Activated naive CD8-positive, alpha-beta T cell treated with anti-CD3 and anti-CD28 coated beads for 36 hours (primary cell): ENCODE measurements at places on chromosomes 12 and 14. TPM values are rescaled to one million over a fixed set of nuclear protein-coding genes. Genes with fewer than 3 reads are reported as not detected.

The WSCD2 gene
- total RNA-seq: not detected

The KIF5A gene
- 1.7 TPM for total RNA-seq

GRCh38 chr12:104355630-104356029 lies 52.1 kb downstream of the EID3 start:
- peaks cover 11% of the 10 kb centered on the region for H3K36me3 ChIP-seq
- H3K27ac ChIP-seq: no peak overlapping the region
- no peak for DNase-seq
- H3K27me3 ChIP-seq: no peaks in the 10 kb centered on the region
- peaks cover 7% of the 10 kb centered on the region for H3K4me1 ChIP-seq

- H3K27ac ChIP-seq: no peak overlapping the region
- H3K4me3 ChIP-seq: no peak overlapping the region
- DNase-seq: no peak
- no peaks in the 10 kb centered on the region for H3K27me3 ChIP-seq
- peaks cover 6% of the 10 kb centered on the region for H3K4me1 ChIP-seq
- no peaks in the 10 kb centered on the region for H3K36me3 ChIP-seq
Observed at GRCh38 chr12:51669996-51670395, 79.0 kb downstream of the SCN8A start.

GRCh38 chr12:8455727-8456360 lies at the start of gene CLEC6A:
CLEC6A (plus strand) TSS chr12:8455962; CDS start chr12:8456112, 150 bp downstream.
- no peak within 1 kb of the TSS for H3K27ac ChIP-seq
- H3K4me3 ChIP-seq: no peak within 1 kb of the TSS
- H3K36me3 ChIP-seq: no peaks in the 10 kb centered on the region
- H3K4me1 ChIP-seq: peaks cover 4% of the 10 kb centered on the region

- no peak overlapping the region for H3K27ac ChIP-seq
- H3K36me3 ChIP-seq: peaks cover 9% of the 10 kb centered on the region
- H3K4me1 ChIP-seq: no peaks in the 10 kb centered on the region
- no peaks in the 10 kb centered on the region for H3K27me3 ChIP-seq
- no peak for DNase-seq
Observed at GRCh38 chr14:57244106-57244505, 24.6 kb downstream of the EXOC5 start.

GRCh38 chr12:84793558-84794367 lies 118.8 kb downstream of the SLC6A15 start:
- H3K4me1 ChIP-seq: no peaks in the 10 kb centered on the region
- no peak overlapping the region for H3K27ac ChIP-seq
- no peak for DNase-seq
- no peaks in the 10 kb centered on the region for H3K36me3 ChIP-seq
- H3K4me3 ChIP-seq: no peak overlapping the region
- H3K27me3 ChIP-seq: no peaks in the 10 kb centered on the region

DNA sequence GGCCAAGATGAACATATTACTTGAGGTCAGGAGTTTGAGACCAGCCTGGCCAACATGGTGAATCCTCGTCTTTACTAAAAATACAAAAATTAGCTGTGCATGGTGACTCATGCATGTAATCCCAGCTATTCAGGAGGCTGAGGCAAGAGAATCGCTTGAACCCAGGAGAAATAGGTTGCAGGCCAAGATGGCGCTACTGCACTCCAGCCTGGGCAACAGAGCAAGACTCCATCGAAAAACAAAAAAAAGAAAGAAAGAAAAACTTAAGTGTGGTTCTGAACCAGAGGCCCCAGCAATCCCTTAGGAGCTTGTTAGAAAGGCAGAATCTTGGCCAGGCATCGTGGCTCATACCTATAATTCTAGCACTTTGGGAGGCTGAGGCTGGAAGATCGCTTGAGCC lies 24.5 kb downstream of the SVOP start:
- H3K27me3 ChIP-seq: no peaks in the 10 kb centered on the region
- H3K4me3 ChIP-seq: no peak overlapping the region
- DNase-seq: no peak
- peaks cover 2% of the 10 kb centered on the region for H3K36me3 ChIP-seq
- no peaks in the 10 kb centered on the region for H3K4me1 ChIP-seq
